KBM-7 (cell line): ENCODE measurements at places on chromosomes 2 and 18.

- DNase-seq = no peak
These were observed 819.6 kb upstream of the FSHR start for GRCh38 chr2:49973917-49974368.

DNA sequence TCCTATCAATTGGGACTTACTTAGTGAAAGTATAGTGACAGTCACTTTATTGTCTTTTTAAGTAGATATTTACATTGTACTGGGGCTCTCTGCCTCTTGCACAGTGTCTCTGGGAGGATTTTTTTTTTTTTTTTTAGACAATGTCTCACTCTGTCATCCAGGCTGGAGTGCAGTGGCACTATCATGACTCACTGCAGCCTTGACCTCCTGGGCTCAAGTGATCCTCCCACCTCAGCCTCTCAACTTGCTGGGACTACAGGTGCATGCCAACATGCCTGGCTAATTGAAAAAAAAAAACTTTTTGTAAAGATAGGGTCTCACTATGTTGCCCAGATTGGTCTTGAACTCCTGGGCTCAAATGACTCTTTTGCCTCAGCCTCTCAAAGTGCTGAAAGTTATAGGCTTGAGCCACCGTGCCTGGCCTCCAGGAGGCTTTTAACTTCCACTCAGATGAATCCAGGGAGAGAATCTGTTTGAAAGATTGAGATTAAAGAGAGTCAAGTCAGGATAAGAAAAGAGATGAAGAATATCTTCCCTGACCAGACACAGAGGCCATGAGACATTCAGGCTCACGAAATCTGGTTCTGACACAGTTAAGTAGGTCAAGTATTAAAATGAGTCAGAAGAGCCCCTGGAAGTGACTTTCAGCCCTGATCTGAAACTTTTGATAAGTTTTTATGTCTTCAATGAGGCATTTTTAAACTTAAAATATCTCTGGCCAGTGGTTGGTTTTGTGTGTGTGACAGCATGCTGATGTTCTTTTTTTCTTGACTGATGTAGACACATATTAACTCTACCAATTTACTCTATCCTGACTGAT lies 18.3 kb downstream of the ARHGEF33 start:
- no peak for DNase-seq

DNA sequence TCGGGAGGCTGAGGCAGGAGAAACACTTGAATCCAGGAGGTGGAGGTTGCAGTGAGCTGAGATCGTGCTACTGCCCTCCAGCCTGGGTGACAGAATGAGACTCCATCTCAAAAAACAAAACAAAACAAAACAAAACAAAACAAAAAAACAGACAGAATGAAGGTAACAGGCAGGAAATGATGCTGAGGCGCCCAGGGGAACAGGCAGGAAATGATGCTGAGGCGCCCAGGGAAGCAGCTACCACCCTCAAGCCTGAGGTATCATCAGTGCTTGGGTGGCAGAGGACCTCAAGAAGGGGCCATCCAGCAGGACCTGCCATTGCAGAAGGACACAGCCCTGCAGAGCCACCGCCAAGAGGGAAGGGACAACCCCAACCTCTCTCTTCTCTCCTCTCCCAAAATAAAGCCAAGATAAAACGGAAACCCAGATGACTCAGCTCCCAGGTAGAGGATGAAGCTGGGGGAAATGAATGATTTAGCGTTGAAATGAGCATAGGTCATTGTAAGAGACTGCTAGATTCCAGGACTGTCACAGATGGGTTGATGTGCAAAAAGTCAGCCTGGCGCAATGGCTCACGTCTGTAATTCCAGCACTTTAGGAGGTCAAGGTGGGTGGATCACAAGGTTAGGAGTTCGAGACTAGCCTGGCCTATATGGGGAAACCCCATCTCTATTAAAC lies 19.3 kb downstream of the SOWAHC start:
- no peak for DNase-seq

GRCh38 chr2:218383892-218384519 lies 1.9 kb downstream of the SLC11A1 start:
- DNase-seq = no peak

DNA sequence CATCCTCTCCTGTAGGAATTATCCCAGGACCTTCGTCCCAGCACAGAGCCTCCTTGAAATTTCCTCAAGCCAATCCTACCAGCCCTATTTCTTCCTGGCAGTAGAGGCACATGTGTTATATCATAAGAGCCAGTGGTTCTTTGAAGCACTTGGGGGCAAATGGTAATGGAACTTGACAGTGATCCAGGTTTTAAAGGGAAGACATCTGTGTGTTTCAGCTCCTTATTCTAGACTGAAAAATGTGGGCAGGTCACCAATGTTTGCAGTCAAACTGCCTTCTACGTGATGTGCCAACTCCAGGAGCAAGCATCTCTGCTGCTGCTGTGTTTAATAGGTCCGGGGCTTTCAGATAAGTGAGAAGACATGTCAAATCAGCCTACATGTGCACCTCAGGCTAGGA lies 157.1 kb downstream of the GALNT14 start:
- no peak for DNase-seq

DNA sequence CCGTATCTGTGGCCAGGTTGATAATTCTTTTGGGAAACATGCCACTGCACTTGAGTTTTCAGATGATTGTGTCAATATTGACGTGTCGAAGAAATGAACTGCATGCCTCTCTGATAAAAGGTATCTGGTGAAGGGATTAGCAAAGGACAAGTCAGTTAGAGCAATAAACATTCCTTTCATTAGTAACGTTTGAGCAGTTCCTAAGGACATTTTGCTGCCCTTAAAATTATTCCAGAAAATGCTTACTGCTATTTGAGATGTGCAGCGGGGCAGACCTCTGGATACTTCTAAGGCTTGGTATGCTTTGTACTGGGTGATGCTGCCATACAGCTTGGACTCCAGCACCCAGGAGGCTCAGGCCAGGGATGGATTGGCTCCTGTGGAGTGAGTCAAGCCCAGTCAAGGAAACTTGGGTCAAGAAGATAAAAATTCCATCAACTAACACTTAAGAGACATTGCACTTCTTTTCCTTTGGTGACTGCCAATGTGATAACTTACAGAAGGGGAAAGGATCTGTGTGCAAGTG lies 166.7 kb downstream of the FHOD3 start:
- no peak for DNase-seq

GRCh38 chr2:19949071-19949470 lies 40.8 kb downstream of the WDR35 start:
- DNase-seq = no peak

DNA sequence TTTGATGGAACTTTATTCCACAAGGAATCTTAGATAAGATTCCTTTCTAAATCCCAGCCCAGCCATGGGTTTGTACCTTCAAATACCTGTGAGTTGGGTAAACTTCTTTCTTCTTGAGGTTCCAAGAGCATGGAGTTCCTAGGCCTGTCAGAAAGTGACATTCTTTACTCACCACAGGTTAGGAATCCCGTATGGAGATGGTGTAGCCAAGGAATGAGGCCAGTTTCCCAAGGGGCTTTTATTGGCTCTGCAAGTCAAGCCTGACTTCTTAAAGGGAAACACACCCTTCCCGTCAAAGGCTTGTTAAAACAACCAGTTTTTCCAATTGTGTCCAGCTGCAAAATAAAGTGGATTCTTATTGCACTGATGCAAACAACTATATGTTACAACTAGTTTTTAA lies 45.8 kb downstream of the STK17B start:
- no peak for DNase-seq

- DNase-seq = peak; percentile 59
These were observed 1.8 kb upstream of the ALK start for GRCh38 chr2:29923110-29923721.

GRCh38 chr18:76102156-76102555 lies 392.9 kb downstream of the ZNF516 start:
- no peak for DNase-seq
